ENCODE measurements at places on chromosomes 2 and 18.

GRCh38 chr2:173059971-173060461, 15.6 kb upstream of the MAP3K20 start:
- no peak for DNase-seq
- no peaks in the 10 kb centered on the region for H3K36me3 ChIP-seq
- no peak overlapping the region for H3K27ac ChIP-seq
- H3K27me3 ChIP-seq: no peaks in the 10 kb centered on the region
- peaks cover 25% of the 10 kb centered on the region for H3K4me1 ChIP-seq

DNA sequence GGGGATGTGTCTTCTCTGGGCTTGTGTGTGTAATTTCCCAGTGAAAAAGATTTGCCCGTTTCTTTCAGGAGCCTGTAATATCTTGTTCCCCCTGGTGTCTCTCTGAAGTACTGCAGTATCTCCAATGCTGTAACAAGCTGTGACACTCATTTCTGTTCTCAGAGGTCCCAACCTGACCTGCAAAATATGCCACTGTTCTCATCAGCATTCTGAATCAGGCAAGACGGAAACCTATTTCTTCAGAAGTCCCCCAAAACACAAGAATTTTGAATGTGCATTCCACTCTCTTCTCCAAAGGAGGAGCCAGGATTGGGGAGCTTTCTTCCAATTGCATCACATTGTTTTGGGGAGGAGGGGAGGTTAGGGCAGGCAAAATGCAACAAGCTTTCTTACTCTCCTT, 77.0 kb upstream of the CNGA3 start:
- DNase-seq: no peak
- H3K4me1 ChIP-seq: no peaks in the 10 kb centered on the region
- H3K36me3 ChIP-seq: no peaks in the 10 kb centered on the region
- H3K27me3 ChIP-seq: no peaks in the 10 kb centered on the region
- no peak overlapping the region for H3K27ac ChIP-seq

GRCh38 chr18:45680066-45680690, 43.8 kb upstream of the SLC14A1 start:
- no peaks in the 10 kb centered on the region for H3K36me3 ChIP-seq
- no peaks in the 10 kb centered on the region for H3K27me3 ChIP-seq
- DNase-seq: no peak
- H3K4me3 ChIP-seq: no peak overlapping the region
- no peaks in the 10 kb centered on the region for H3K4me1 ChIP-seq

GRCh38 chr2:208040199-208041171, 15.2 kb upstream of the PLEKHM3 start:
- no peaks in the 10 kb centered on the region for H3K27me3 ChIP-seq
- DNase-seq: peak; percentile 75
- no peaks in the 10 kb centered on the region for H3K36me3 ChIP-seq
- H3K4me1 ChIP-seq: no peaks in the 10 kb centered on the region
- no peak overlapping the region for H3K4me3 ChIP-seq
- no peak overlapping the region for H3K27ac ChIP-seq

DNA sequence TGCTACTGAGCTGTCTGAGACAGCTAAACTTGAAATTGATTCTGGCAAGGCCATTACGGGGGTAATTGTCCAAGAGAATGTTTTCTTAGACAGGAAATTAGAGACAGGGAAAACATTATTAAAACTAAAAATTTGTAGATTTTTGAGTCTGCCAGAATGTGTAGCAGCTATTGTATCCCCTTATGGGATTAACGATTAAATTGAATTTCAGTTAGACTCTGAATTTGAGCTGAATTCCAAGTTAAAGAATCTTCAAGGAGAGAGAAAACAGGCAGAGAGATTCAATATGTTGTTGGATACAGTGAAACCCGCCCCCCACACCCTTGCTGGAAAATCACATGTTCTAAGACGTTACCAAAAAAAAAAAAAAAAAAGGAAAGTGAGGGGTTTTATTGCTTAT, 32.7 kb upstream of the CCDC68 start:
- no peaks in the 10 kb centered on the region for H3K27me3 ChIP-seq
- no peaks in the 10 kb centered on the region for H3K4me1 ChIP-seq
- no peak overlapping the region for H3K4me3 ChIP-seq
- no peak overlapping the region for H3K27ac ChIP-seq
- H3K36me3 ChIP-seq: no peaks in the 10 kb centered on the region

DNA sequence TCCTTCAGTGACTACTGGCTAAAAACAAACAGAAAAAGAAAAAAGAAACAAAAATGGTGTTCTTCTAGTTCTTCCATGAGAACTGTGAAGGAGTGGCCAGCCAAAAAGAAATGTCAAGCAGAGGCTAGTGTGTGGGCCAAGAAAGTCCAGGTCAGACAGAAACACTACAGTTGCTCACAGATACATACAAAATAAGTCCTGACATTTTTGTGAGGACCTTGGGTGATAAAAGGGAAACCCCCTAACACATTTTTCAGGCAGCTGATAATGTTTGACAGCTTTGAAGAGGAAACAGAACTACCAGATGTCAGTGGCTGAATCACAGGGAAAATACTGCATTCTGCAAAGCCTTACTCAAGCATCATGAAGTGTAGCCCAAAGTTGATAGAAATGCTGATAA, 28.1 kb downstream of the ARHGAP25 start:
- no peaks in the 10 kb centered on the region for H3K27me3 ChIP-seq
- H3K36me3 ChIP-seq: no peaks in the 10 kb centered on the region
- no peak for DNase-seq
- no peak overlapping the region for H3K4me3 ChIP-seq
- H3K27ac ChIP-seq: no peak overlapping the region
- peaks cover 38% of the 10 kb centered on the region for H3K4me1 ChIP-seq

DNA sequence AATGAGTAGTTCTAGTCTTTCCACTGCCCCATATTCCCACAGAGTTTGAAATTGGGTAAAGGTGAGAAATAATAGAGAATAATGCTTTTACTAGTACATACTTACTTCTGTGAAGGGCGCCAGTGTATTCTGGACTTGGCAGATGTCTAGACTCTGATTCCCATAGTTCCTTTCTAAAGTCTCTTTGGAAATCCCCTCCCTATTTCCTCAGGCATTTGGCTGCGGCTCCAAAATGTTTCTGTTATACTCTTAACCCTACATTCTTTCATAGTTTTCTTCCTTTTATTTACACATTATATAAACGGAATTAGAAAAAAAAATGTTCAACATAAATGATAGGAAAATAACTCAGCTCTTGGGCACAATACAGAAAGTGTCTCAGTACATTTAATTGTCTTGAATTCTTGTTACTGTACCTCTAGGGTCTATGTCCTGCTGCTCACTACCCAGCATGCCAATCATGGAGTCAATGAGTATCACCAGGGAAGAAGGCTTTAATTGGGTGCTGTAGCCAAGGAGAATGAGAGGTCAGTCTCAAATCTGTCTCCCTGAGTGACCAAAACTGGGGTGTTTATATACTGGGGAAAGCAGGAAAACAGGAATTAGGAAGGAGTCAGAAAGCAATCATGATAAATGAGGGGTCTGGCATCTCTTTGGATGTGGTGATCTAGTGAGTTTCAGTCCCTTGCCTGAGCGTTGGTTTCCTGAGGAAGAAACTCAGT, 147.8 kb upstream of the MMADHC start:
- H3K4me3 ChIP-seq: no peak overlapping the region
- no peak overlapping the region for H3K27ac ChIP-seq
- no peaks in the 10 kb centered on the region for H3K27me3 ChIP-seq
- DNase-seq: no peak

DNA sequence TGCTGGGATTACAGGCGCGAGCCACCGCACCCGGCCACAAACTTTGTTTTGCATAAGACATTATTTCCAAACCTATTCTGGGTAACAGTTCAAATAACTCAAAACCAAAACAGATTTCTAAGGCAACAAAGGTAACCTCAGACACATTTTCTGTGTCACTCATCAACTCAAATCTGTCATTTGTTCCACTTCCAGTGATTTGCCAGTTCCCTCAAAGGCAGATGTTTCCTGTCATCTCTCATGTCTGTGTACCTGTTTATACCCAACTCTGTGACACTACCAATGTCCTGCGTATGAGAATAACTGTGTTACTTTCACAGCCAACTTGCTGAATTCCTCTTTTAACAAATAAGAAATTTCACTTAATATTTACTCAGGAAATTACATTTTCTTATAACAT, 54.4 kb downstream of the SCN3A start:
- H3K27ac ChIP-seq: no peak overlapping the region
- no peaks in the 10 kb centered on the region for H3K27me3 ChIP-seq
- no peak for DNase-seq

GRCh38 chr2:109519513-109519912, 94.3 kb downstream of the SEPTIN10 start:
- DNase-seq: no peak
- peaks cover 13% of the 10 kb centered on the region for H3K4me1 ChIP-seq
- no peak overlapping the region for H3K27ac ChIP-seq
- no peak overlapping the region for H3K4me3 ChIP-seq

GRCh38 chr2:124079045-124079444, 54.0 kb downstream of the CNTNAP5 start:
- no peaks in the 10 kb centered on the region for H3K4me1 ChIP-seq
- no peak for DNase-seq

GRCh38 chr2:8642366-8643068, 39.3 kb upstream of the ID2 start:
- DNase-seq: peak; percentile 53
- H3K36me3 ChIP-seq: no peaks in the 10 kb centered on the region
- H3K27ac ChIP-seq: no peak overlapping the region
- peaks cover 7% of the 10 kb centered on the region for H3K4me1 ChIP-seq

DNA sequence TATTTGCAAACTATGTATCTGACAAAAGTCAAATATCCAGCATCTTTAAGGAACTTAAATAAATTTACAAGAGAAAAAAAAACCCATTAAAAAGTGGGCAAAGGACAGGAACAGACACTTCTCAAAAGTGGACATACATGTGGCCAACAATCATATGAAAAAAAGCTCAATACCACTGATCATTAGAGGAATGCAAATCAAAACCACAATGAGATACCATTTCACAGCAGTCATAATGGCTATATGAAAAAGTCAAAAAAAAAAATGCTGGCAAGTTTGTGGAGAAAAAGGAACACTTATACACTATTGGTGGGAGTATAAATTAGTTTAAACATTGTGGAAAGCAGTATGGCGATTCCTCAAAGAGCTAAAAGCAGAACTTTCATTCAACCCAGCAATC, 130.3 kb upstream of the LHCGR start:
- no peaks in the 10 kb centered on the region for H3K4me1 ChIP-seq
- H3K27me3 ChIP-seq: peaks cover 3% of the 10 kb centered on the region
- no peak for DNase-seq
- no peak overlapping the region for H3K27ac ChIP-seq
- no peaks in the 10 kb centered on the region for H3K36me3 ChIP-seq

GRCh38 chr18:67520351-67520921, 3.9 kb upstream of the DSEL start:
- no peaks in the 10 kb centered on the region for H3K36me3 ChIP-seq
- no peak for DNase-seq
- H3K27ac ChIP-seq: peak overlapping the region; percentile 49
- H3K4me1 ChIP-seq: peaks cover 25% of the 10 kb centered on the region
- no peak overlapping the region for H3K4me3 ChIP-seq

DNA sequence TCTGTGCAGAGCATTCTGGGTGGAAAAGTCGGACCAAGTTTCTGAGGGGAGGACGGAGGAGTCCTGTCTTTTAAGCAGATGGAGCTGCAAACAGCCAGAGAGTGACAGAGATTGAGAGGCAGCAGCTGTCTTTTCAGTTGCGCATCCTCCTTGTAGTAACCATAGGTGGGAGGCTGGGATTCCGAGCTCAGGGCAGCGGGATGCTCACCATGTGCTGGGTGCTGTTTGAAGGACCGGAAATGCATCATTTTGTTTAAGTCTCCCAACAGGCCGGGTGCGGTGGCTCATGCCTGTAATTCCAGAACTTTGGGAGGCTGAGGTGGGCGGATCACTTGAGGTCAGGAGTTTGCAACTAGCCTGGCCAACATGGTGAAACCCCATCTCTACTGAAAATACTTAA, 93.4 kb downstream of the AGAP1 start:
- DNase-seq: no peak
- H3K4me1 ChIP-seq: no peaks in the 10 kb centered on the region
- no peaks in the 10 kb centered on the region for H3K27me3 ChIP-seq
- no peak overlapping the region for H3K27ac ChIP-seq
- no peaks in the 10 kb centered on the region for H3K36me3 ChIP-seq
- no peak overlapping the region for H3K4me3 ChIP-seq

GRCh38 chr2:154697418-154698252, 860 bp upstream of the KCNJ3 start:
- H3K27ac ChIP-seq: no peak overlapping the region
- peak overlapping the region; percentile 37 for H3K4me3 ChIP-seq

- H3K4me1 ChIP-seq: no peaks in the 10 kb centered on the region
- H3K4me3 ChIP-seq: no peak overlapping the region
- H3K27me3 ChIP-seq: no peaks in the 10 kb centered on the region
- DNase-seq: no peak
Observed at GRCh38 chr18:65298422-65298821, 452.4 kb upstream of the CDH7 start.

- no peak for DNase-seq
- H3K27ac ChIP-seq: no peak overlapping the region
- peaks cover 53% of the 10 kb centered on the region for H3K36me3 ChIP-seq
- H3K27me3 ChIP-seq: no peaks in the 10 kb centered on the region
Observed at GRCh38 chr2:100971221-100971620, 30.9 kb upstream of the RPL31 start.

GRCh38 chr18:22689712-22690111, 243.4 kb upstream of the RBBP8 start:
- H3K4me3 ChIP-seq: no peak overlapping the region
- H3K4me1 ChIP-seq: no peaks in the 10 kb centered on the region
- DNase-seq: no peak
- no peaks in the 10 kb centered on the region for H3K36me3 ChIP-seq
- H3K27ac ChIP-seq: no peak overlapping the region

DNA sequence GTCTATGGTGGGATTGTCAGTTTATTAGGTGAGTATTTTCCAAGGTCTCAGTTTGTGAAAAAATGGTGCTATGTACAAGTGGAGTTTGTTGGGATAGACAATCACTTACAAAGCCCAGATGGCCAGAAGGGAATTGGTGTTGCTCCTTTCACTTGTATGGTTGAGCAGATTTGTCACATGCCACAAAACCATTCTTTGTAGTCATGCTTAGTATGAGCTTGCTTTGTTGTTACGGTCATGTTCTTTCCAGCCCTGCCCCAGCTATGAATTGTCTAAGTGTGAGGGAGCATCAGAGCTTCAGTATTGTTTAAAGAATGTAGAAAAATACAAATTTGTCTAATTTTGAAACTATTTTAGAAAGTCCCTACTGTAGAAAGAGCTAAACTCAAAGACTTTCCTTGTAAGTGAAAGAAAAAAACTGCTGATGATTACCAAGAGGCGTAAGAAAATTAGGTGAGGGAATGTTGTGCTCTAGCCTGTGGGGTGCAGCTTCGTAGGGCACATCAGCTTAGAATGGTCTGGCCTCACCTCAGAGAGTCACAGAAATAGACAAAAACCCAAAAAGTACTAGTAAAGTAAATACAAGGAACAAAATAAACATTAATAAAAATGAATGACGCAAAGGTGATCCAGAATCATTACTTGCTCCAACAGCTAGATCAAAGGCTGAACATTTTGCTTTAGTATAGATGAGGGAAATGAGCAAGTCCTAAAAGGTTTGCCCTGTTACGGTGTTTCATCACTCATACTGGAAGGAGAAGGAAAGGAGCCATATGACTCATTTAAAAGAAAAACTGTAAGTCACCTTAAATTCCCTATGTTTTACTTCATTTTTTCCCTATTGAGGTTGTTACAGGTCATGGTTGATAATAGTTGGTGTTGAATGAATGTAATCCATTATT, 9.2 kb downstream of the TGIF1 start:
- peak overlapping the region; percentile 38 for H3K27ac ChIP-seq
- peaks cover 46% of the 10 kb centered on the region for H3K36me3 ChIP-seq
- no peak for DNase-seq
- no peak overlapping the region for H3K4me3 ChIP-seq
- H3K4me1 ChIP-seq: peaks cover 48% of the 10 kb centered on the region

GRCh38 chr2:112794131-112794733, 9.9 kb upstream of the IL1A start:
- no peak for DNase-seq
- H3K27me3 ChIP-seq: no peaks in the 10 kb centered on the region
- peak overlapping the region; percentile 19 for H3K27ac ChIP-seq
- H3K4me3 ChIP-seq: no peak overlapping the region
- H3K36me3 ChIP-seq: no peaks in the 10 kb centered on the region
- H3K4me1 ChIP-seq: peaks cover 28% of the 10 kb centered on the region
